Stimulated activated CD8-positive, alpha-beta memory T cell treated with anti-CD3 and anti-CD28 coated beads, Interleukin-4, amount 100 ng/mL, for 4 hours (primary cell): ENCODE measurements at places on chromosomes 6 and 20.

- DNase-seq: no peak
These were observed 41.0 kb upstream of the FAM50B start for GRCh38 chr6:3808199-3808598.

DNA sequence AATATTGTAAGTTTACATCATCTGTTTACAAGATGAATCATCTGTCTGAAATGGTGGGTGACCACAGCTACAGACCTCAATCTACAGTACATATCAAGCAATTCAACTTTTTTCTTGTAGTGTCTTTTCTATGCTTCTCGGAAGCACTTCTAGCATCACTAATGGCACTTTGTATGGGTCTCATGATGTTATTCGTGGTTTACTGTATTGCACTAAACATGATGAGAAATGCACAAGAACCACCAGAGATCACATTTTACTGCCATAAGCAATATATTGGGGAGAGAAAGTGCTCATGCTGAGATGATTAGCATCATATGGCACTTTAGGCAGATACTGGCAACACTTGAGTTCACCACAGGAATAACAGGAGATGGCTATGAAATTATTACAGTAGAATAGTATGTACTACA is 15.4 kb upstream of the BTBD3 start:
- no peak for DNase-seq

GRCh38 chr6:133948472-133948871 is 4.6 kb upstream of the TBPL1 start:
- no peak for DNase-seq

DNA sequence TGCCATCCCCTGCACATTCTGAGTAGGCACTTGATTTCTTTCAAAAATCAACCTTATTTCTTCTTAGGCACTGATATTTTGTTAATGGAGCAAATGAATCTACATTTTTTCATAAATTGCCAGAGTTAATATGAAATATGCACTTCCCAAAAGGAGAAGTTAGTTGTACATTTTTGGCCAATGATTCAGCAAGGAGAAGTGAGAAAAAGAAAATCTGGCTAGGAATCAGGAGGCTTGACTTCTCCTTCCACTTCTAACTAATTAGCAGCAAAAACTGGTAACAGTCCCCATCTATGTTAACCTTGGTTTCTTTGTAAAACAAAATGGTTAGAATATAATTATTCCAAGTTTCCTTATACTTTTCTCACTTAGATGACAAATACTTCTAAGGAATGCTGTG is 7.0 kb upstream of the DSE start:
- DNase-seq: no peak

DNA sequence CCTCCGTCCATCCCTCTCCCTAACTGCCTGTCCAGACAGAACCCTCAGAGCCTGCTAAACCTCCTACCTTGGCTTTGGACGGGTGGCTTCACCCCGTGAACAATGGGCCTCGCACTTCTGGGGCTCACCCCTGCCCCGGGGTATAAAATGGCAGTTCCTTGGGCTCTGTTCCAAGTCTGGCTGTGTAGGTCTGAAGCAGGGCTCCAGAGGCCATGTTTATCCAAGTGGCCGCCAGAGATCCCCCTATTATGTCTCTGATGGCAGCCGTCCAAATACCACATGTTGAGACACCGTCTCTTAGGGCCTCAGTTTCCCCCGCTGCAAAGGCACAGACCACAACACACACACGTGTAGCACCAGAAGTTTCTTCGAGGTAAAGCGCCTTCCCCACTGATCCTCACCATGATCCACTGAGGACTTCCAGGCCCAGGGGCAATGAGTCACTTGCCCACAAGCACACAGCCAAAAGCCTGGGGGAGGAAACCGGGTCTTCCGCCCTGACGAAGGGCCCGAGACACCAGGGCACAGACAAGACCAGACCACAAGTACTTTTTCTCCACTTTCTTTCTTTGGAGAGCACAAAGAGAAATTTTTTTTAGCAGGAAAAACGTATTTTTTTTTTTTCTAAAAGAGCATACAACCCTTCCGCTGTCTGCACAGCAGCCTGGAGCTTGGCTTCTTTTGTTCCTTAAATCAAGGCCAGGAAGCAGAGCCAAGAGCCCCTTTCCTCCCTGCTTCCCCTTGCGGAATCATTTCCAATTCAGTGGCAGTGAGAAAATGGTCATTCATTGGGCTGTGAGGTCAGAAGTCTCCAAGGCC is 11.8 kb downstream of the CPNE5 start:
- DNase-seq: no peak

DNA sequence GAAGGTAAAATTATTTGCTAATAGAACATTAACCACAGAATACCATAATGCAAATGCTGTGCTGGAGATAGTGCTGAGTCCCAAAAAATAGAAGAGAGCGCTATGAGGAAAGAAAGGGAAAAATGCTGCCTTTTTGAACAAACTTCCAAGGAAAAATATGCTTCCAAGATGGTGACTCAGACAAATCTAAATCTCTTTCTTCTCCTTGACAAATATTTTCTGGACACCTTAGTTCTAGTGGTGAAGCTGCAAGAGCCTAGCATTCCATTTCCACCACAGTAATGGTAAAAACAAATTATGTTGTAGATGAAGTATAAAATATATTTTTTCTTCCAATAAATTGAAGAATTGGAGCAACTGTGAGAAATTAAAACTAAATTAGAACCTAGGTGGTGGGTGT is 155.6 kb upstream of the TBX18 start:
- DNase-seq: no peak

DNA sequence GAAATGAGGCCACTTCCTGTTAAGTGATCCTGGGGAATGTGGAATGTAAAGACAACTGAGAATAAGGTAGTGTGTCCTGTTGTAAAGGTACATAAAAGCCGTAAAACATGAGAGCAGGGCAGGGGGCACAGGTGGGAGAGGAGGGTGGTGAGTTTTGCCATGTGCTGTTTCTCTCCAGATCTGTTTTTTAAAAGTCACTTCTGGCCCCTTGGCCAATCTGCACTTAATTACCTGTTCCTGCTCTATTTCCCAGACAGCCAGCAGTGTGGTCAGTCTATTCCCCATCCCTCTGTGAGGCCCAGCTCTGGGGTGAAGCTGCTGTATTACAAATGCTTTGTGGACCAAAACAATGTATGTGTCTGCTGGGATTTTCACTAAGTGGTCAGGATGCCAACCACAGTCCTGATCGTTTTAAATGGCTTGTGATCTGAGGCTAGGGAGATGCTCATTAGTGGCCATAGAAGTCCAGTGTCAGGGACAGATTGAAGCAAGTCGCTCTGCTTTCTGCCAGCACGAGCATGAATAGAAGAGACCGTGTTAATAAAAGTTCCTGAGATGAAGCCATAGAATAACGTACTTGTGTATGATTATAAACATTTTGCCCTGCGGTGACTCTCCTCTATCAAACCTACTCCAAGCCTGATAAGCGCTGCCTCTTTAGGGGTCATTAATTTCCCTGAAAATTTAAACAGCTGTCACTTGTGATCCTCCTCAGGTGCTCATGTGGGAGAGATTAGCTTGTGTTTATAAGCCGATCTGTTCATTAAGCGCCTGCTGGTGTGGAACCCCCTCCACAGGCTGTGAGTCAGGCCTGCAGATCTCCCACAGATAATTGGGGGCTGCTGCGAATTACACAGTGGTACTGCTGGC is 111.8 kb upstream of the CENPW start:
- DNase-seq: no peak

GRCh38 chr6:118134206-118134605 is 227.1 kb downstream of the SLC35F1 start:
- no peak for DNase-seq

DNA sequence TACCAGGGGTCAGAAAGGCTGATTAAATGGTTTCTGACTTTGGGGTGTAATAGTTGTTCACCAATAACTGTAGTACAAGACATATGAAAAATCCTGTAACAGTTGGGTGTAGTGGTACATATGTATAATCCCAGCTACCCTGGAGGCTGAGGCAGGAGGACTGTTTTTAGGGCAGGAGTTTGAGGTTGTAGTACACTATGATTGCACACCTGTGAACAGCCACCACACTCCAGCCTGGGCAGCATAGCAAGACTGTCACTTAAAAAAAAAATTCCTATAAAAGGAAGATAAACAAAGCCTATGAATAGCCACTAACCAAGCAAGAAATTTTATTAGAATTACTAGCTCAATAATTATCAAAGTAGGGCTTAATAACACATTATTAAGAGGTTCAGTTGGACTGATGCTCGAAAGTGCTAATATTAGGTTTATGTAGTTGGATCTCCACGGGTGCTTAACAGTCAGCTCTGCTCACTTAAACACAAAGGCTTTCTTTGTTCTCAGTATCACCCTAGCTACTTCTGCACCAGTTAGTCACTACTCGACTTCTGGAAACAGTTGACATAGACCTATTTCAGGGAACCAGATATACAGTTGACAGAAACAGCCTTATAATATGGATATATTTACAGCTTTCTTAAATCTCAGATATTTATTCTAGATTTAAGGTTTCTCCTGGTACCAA is 113.0 kb downstream of the MTFR2 start:
- DNase-seq: no peak

GRCh38 chr6:52390361-52390727 is 28.4 kb downstream of the PAQR8 start:
- no peak for DNase-seq

DNA sequence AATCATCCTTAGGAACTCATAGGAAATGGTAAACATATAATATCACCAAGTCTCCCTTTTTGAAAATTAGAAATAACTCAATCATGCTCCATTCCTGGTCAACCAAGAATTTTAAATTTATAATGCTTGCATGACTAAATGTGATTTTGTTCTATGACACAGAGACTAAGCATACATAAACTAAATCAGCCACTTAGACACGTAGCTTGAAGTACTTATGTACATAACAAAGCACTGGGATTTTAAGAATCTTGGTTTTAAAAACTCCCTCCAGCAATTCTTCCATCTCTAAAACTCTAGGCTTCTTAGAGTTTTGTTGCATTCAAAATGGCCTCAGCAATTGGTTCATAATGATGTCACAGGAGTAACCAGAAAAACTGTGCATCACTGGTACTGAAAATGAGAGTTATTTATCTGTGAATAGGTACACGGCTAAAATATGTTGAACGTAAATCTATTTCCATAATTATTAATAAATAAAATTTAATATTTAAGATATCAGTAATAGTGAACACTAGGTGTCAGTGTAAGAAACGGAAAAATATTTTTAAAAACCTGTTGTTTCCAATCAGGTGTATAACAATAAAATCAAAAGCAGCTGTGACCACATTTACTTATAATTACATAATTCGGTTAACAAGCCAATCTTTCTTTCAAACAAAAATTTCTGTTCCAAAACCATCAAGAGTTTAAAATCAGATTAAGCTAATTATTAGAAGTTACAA is 241.6 kb upstream of the RUNX2 start:
- DNase-seq: no peak

DNA sequence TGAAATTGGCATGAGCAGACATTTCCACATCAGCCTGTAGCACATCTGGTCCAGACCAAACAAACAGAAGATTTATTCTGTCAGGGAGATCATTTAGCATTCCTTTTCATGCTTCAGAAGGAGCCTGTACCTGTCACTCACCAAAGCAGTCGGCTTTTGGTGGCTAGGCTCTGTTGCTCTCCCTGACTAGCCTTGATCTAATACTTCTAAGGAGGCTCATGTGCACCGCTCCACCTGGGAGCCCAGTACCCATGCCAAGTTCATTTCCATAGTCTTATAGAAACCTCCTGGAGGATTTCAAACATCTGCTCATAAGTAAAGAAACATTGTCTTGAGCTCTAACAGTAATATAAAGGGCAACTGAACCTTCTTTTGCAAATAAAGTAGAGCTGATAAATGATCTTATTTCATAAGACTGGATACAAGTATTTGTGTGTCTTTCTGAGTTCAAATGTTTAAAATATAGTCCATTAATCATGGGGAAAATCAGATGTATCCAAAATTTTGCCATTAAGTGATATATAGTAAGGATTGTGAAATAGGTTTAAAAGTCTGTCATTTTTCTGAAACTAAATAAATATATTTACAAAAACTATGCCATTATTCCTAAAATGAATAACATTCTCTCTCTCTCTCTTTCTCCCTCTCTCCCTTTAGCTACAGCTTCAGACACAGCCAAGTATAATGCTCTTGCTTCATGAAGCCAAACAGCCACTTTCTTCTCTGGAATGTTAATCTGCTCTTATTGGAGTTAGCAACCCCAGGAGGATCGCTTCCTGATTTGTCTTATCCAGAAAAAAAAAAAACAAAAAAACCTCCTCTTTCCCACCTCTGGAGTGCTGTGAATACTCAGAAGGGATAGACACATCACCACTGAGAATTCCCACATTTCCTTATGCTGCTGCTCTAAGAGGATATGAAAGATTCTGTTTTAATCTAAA is 192.7 kb upstream of the TFAP2D start:
- DNase-seq: no peak

DNA sequence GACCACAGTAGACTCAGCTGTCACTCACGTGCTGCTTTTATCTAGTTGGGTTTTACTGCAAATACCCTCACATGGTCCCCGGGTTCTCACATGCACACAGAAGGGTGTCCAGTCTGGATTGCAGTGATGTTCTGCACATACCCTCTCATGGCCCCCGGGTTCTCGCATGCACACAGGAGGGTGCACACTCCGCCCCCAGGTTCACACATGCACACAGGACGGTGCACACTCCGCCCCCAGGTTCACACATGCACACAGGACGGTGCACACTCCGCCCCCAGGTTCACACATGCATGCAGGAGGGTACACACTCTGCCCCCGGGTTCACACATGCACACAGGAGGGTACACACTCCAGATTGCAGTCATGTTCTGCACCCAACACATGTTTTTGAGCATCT is 224.3 kb downstream of the ERMARD start:
- DNase-seq: no peak

GRCh38 chr6:136784910-136785746 is 7.1 kb downstream of the MAP3K5 start:
- no peak for DNase-seq

DNA sequence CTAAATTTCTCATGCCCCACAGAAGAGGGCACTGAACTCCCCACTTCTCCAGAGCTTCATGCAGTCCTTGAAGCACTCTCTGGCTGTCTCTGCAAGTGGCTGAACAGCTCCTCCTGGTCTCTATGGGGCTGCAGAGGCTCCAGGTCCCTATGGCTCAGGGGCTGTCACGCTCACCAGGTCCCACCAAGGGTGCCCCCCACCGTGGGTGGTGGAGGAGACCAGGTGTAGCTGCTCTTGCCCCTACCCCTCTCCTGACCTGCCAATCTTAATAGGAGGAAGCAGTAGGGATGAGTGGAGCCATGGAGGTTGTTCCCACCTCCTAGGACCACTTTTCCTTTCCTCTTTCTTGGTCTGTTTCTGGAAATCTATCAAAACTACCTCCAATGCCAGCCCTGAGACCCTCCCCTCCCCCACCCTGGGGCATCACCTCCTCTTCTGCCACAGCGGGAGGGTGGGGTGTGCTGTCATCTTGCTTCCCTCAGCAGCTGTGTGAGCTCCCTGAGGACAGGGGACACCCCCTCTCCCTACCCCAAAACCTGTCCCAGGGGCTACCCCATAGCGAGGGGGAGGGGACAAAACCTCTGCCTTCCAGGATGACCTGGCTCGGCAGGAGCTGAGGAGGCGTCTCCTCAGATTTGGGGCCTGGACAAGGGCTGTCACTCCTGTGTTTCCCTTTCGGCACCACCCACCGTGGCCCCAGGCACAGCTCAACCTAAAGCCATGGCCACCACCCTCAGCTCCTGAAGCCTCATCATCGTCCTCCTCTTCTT is 12.0 kb upstream of the RAET1E start:
- no peak for DNase-seq

GRCh38 chr6:147058786-147059385 is 145.3 kb upstream of the STXBP5 start:
- DNase-seq: no peak

- no peak for DNase-seq
These were observed 357.9 kb downstream of the FARS2 start for GRCh38 chr6:5619249-5619648.
